Activated naive CD4-positive, alpha-beta T cell treated with anti-CD3 and anti-CD28 coated beads for 36 hours (primary cell): ENCODE measurements at places on chromosomes 2 and 18.

DNA sequence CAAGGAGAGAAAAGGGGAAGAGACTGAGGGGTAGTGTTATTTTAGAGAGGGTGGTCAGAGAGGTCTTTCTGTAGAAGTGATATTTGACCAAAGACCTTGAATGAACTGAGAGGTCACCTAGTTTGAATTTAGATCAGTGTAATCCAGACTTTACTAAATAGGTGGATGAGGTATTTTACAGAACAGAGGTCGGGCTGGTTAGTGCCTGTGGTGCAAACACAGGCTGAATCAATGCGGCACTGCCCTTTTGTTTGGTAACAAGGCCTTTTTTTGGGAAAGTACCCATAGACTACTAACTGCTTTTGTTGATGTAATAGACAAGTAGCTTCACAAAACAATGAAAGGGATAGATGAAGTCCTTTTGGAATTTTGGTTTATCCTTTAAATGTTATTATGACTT, 15.9 kb downstream of the RAPGEF4 start:
- no peak overlapping the region for H3K4me3 ChIP-seq
- no peak for DNase-seq
- H3K36me3 ChIP-seq: no peaks in the 10 kb centered on the region
- no peaks in the 10 kb centered on the region for H3K4me1 ChIP-seq
- no peak overlapping the region for H3K27ac ChIP-seq

DNA sequence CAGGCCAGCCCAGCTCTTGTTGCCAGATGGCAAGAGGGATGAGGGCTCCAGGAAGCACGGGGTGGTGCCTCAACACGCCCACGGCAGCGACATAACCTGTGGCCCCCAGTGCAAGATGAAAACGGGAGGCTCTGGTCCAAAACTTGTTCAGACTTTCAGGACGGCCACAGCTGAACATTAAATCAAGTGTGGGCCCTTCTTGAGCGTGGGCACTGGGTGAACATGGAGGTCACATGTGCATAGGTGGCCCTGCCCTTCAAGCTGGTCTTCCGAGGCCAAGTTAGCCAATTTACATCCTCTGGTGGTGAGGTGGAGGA, 77.5 kb downstream of the NDUFA10 start:
- no peak for DNase-seq
- no peaks in the 10 kb centered on the region for H3K27me3 ChIP-seq
- no peaks in the 10 kb centered on the region for H3K36me3 ChIP-seq
- H3K4me1 ChIP-seq: peaks cover 9% of the 10 kb centered on the region

DNA sequence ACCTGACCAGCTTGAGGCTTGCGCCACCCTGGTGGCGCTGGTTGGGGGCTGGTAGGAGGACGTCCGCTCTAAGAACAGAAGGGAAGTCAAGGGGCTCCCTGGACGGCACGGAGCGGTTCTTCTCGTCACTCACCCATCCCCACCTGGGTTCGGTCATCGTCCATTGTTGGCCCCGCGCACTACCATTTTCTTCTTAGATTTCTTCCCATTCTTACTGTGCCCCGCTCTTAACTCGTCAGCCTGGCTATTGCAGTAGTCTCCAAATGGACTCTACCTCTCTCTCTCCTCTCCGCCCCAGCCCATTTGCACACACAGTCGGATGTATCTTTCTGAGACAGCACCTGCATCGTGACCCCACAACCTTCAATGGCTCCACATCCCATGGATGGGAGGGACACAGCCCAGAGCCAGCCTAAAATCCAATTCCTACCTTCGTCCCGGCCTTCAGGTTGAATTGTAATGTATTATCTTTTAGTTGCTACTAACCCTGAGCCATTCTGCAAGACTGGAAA, 814 bp upstream of the RAB1A start:
- peak overlapping the region; percentile 48 for H3K27ac ChIP-seq
- peaks cover 2% of the 10 kb centered on the region for H3K36me3 ChIP-seq
- DNase-seq: peak; percentile 39

GRCh38 chr2:159612255-159612901, 4.0 kb downstream of the BAZ2B start:
- DNase-seq: no peak
- no peaks in the 10 kb centered on the region for H3K36me3 ChIP-seq
- H3K4me1 ChIP-seq: peaks cover 6% of the 10 kb centered on the region
- H3K27me3 ChIP-seq: peaks cover 10% of the 10 kb centered on the region
- no peak overlapping the region for H3K27ac ChIP-seq

DNA sequence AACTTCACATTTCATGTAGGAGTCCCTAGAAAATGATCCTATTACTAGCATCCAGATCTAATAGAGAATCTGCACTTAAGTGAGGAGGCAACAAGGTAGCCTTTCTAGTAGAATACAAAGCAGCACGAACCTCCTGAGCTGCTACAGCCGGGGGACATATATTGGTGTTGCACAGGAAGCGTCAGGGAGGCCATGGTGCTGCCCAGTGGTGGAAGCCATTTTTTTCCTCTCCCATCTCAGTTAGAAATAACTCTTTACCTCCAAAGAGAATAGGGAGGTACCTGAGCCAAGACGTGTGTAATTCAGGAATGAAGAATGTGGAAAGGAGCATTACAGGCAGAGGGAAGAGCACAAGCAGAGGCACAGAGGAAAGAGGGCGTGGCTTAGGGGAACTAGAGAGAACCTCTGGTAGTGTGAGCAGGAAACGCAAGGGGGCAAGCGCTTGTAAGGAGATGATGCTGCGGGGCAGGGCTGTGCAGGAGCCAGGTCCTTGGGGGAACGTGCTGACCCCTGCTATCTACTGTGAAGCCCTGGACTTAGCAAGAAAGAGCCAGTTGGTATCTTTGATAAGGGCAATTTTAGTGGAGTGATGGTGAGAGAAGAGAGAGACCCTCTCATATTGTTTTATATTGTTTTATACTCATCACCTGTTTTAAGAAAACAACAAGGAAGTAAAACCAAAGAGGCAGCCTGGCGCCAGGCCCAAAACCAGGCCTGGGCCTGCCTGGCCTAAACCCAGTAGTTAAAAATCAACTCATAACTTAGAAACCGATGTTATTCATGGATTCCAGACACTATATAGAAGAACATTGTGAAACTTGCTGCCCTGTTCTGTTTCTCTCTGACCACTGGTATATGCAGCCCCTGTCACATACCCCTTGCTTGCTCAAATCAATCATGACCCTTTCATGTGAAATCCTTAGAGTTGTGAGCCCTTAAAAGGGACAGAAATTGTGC, 50.0 kb upstream of the TTC39C start:
- no peaks in the 10 kb centered on the region for H3K27me3 ChIP-seq
- peak overlapping the region; percentile 43 for H3K4me3 ChIP-seq
- H3K4me1 ChIP-seq: peaks cover 45% of the 10 kb centered on the region
- H3K36me3 ChIP-seq: no peaks in the 10 kb centered on the region
- H3K27ac ChIP-seq: peak overlapping the region; percentile 81
- peak; percentile 75 for DNase-seq
